T-helper 9 cell (primary cell): ENCODE measurements at places on chromosomes 2 and 18.

GRCh38 chr2:143183804-143184463 lies 54.7 kb downstream of the ARHGAP15 start:
- DNase-seq, result no peak

- DNase-seq, result no peak
Observed at GRCh38 chr2:3282056-3282998, 95.3 kb downstream of the EIPR1 start.

DNA sequence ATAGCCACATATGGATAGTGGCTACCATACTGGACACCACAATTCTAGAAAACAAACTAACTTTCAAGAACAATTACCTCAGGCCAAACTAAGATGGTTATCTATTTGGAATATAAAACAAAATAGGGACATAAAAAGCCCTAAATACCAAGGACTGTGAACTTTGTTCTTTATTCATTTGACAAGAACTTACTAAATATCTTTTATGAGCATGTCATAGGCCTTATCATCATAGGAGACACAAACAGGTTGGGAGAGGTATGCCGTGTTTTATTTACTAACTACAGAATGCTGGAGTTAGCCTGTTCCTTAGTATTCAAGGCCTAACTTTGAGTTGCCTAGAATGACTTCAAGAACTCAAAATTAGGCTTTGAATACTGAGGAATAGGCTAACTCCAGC lies 32.1 kb downstream of the CCDC93 start:
- DNase-seq, result no peak

DNA sequence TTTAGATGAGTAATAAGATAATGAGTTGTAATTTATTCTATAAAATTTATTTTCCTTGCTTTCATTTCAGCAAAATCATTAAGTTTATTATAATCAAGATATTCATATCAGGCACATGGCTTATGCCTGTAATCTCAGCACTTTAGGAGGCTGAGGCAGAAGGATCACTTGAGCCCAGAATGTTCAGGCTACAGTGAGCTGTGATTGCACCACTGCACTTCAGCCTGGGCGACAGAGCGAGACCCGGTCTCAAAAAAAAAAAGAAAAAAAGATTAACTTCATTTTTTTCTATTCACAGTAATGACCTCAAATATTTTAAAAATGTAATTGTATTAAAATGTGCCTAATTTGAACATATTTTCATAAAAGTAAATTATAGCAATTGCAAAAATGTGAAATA lies 67.9 kb downstream of the ACYP2 start:
- no peak for DNase-seq

GRCh38 chr2:188668017-188668680 lies 306.0 kb upstream of the COL3A1 start:
- no peak for DNase-seq

DNA sequence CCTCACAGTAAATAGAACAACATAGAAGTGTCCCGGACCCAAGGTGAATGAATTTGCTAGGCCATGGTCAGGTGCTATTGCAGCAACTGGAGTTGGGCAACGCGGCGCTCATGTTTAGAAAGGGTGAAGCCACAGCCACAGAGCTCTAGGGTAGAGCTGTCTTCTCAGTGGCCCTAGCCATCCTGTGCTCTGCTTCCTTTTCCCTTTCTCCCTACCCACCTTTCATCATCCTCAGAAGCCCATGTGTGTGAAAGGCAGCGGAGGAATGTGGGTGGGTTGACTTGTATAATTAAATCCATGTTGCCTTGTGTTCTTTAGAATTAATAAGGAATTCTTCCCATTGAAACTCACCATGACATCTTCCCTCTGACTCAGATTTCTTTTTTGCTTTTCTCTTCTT lies 336.7 kb downstream of the OSR1 start:
- DNase-seq, result no peak
